ENCODE measurements at places on chromosomes 2 and 18.

GRCh38 chr2:26723991-26724750 lies 31.6 kb downstream of the KCNK3 start:
- DNase-seq, result peak; percentile 85

- peak; percentile 46 for DNase-seq
Observed at GRCh38 chr2:240926516-240927389, 20.6 kb downstream of the CROCC2 start.

DNA sequence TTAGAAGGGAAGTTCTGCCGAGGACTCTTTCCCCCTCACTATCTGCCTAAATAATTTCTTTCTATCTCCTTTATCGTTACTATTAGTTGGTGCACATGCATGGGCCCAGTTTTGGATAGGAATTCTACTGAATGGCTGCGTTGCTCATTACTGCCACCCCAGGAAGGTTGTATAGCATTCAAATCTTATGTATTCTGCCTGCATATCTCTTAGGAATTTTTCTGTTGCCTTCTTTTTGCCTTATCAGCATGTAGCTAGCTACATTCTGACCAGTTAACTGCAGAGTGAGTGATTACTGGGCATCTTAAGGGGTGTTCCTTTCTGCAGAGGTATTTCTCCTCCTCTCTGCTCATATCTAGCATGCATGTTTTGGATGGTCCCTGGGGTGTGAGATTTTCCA lies 239.6 kb downstream of the TDRD15 start:
- no peak for DNase-seq

- peak; percentile 92 for DNase-seq
Observed at GRCh38 chr2:43634604-43635306, 2.3 kb upstream of the PLEKHH2 start.

DNA sequence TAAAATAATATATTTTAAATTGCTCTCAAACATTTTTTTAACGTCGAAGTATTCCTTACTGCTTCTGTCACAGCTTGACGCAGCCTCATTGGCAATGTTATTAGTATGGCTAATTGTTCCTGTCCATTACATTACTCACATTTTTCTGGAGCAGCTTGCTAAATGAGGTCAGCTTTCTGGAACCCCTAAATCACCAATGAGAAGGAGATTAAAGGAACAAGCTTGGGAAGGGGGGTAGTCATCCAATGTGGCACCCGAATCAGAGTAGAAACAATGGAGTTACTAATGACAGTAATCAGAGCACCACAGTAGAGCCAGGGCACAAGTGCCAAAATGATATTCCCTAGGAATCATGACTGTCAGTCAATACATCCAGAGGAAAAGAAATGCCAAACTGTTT lies 5.1 kb downstream of the NEUROD1 start:
- no peak for DNase-seq

GRCh38 chr2:177264209-177264692 lies 276 bp downstream of the NFE2L2 start:
- no peak for DNase-seq

- DNase-seq, result no peak
Observed at GRCh38 chr2:113157118-113157896, 16.5 kb upstream of the PSD4 start.

GRCh38 chr2:65351234-65351947 lies 81.0 kb downstream of the SPRED2 start:
- peak; percentile 88 for DNase-seq

DNA sequence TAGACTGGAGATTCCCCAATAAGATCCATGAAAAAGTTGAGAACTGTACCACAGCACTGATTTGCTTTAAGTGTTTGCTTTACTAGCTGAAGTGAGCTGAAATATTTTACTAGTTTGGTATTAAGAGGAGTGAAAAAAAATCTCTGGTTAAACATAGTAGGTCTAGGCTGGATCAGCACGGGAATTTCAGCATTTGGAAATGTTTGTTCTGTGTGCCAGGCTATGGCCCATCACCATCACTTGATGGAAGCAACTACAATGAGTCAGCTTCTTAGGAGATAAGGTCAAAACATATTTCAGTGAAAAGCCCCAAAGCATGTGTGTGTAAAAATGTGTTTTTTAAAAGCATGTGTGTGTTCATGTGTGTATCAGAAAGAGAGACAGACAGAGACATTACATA lies 131.4 kb upstream of the DNMT3A start:
- DNase-seq, result peak; percentile 64

GRCh38 chr2:240833724-240834285 lies 13.8 kb upstream of the KIF1A start:
- no peak for DNase-seq

- no peak for DNase-seq
Observed at GRCh38 chr18:53551868-53552426, 672.5 kb downstream of the MBD2 start.

- DNase-seq, result peak; percentile 64
Observed at GRCh38 chr2:220192994-220193753, 565.7 kb downstream of the SLC4A3 start.

DNA sequence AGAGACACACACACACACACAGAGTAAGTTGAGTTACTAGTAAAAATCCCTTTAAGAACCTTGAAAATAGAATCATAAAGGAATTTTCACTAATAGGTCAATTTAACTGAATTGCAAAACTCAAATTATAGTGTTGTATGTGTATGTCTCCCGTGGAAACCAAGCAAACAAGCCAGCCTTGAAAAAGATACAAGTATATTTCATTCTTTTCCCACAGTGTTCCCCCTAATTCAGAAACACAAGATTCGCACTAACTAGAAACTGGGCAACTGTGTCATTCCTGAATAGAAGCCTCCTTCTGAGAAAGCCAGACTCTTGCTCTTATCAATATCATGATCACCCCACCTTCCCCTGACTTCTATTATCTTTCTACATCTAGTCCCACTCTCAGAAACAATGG lies 229.5 kb downstream of the PIEZO2 start:
- DNase-seq, result no peak

DNA sequence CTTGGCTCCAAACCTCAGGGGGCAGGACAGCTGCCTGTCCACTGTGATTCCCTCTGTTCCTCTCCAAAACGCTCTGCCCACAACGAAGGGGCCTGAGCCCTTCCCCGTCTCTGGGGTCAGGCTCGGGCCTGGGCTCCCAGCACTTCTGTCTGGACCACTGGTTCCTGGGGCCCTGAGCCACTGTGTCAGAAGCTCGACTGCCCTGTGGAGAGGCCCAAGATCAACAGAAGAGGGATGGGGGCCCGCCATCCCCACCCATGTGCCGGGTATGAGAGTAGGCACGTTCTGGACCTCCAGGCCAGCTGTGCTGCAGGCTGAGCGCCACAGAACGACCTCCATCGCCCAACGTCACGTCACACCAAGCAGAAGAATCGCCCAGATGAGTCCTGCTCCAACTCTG lies 119.9 kb upstream of the HS6ST1 start:
- DNase-seq, result no peak

- no peak for DNase-seq
Observed at GRCh38 chr2:145591109-145591809, 1071.3 kb upstream of the ZEB2 start.

DNA sequence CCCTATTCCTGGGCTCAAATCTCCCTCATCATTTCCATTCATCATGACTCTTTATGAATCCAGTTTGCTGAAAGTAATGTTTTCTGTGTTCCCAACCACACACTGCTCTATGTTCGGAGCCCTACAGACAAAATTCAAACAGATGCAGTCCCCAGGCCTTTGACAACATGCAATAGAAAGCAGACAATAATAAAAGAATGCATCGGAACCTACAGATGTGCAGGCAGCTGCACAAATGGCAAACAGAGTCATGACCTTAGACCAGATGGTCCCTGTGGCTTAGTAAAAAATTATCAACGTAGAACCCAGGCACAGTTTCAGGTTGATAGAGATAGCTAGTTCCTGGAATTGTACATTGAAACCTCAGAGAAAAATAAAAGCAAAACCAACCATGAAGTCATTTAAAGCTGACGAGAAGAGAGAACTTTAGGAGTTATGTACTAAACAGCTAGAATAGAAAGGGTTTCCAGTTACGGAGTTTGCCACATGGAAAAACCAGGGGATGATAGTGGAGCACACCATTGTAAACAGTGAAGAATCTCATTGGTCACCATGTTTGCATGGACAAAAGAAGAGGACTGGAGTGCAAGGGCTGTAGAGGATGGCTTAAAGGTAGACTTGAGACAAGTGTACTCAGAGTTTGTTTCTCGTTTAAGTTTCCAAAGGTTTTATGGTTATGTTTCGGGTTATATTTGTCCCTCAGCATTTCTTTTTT lies 23.2 kb upstream of the ACVR1 start:
- DNase-seq, result no peak

GRCh38 chr2:212193803-212194202 lies 344.8 kb downstream of the ERBB4 start:
- DNase-seq, result no peak

DNA sequence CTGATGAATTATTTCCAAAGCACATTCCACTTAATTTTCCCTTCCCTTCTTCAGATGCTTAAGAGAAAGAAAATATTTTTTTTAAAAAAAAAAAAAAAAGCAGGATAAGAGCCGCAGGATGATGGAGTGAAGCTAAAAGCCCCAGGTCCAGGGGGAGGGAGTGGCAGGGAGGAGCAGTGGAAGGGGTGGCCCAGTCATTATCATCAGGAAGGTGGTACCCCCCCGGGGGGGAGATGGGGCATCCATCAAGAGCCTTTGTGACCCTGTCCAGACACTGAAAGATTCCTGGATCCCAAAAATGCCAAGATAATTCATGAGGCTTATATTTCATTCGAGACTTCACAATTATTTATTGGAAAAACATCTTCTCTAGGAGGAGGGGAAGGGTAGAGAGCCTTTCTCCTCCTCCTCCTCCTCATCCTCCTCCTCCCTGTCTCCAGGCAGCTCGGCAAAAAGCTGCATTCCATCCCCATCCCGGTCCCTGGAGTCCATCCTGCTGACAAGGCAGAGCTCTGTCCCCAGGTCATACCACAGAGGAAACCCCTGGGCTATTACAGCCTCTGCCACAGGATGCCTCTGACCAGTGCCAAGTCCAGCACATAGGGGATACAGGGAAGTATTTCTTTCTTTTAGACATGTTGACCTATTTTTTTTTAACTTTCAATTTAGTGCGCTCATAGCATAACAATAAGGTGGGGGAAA lies 125.3 kb downstream of the TWIST2 start:
- no peak for DNase-seq

DNA sequence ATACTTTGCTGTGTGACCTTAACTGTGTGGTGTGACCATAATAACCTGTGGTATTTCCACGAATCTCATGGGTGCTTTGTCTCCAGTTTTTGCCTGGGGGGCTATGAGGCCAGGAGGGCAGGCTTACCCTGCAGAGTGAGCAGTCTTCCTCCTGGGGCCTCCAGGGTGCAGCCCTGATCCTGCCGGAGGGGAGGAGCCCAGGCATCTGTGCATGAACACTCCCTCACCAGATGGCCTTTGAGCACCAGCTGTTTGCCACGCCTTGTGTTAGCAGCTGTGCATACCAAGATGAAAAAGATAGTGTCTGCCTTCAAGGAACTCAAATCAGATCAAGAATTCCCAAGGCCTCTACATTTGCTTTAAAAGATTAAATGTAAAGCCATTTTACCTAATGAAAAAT lies 75.0 kb upstream of the RBM44 start:
- DNase-seq, result peak; percentile 75

GRCh38 chr2:167862782-167863181 lies 384.6 kb downstream of the STK39 start:
- no peak for DNase-seq

GRCh38 chr2:204948024-204948763 lies 402.9 kb downstream of the PARD3B start:
- no peak for DNase-seq

DNA sequence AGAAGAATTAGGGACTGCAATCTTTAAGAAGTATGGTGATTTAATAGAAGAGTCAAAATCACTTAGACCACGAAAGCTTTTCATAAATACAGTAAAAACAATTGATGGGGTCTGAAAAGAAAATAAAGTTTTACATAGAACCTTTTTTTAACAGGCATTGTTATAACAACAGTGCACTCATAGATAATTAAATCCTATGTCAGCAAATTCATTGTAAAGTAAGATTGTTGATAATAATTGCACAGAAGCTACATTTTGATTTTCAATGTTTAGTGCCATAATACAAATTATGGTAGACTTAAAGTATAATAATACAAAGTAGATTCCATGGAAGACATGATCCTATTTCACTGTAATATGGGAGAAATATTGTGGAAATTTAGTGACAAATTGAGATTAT lies 130.7 kb upstream of the FSIP2 start:
- DNase-seq, result no peak

- DNase-seq, result no peak
Observed at GRCh38 chr2:73707058-73707457, 30.1 kb downstream of the TPRKB start.
